OCI-LY7 (cell line): ENCODE measurements at places on chromosomes 16 and 17. TPM values are rescaled to one million over a fixed set of nuclear protein-coding genes. Genes with fewer than 3 reads are reported as not detected.
A peak's percentile ranks its signal among the peaks of the same experiment; 100 is the strongest.

LITAFD gene
- not detected in 2 replicates for total RNA-seq

KRT36 gene
- total RNA-seq, result not detected in 2 replicates

DNA sequence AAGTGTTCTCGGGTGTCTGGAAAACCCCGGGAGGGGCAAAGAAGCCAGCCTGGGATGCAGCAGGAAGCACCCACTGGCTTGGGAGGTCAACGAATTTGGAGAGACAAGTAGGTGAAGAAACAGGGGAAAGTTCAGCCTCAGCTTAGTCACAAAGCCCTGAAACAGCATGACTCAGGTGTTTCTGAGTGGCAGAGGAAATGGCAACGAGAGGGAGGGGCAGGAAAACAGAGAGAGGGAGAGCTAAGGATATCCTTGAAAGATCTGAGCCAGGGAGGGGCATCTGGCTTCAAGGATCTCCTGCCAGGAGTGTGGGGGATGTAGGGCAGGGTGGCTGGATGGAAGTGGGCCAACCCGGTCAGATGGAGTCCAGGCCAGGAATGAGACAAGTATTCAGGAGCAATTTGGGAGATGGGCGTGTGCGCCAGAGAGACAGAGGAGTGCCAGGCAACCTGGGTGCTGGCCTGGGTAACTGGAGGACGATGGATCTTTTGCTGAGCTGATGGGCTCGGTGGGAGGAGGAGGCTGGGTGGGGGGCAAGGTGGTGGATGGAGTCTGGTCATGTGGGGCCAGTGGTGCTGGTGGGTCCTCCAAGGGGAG lies 27.2 kb downstream of the ABCC3 start:
- peak; percentile 9 for DNase-seq

- no peak for DNase-seq
Observed at GRCh38 chr17:17412326-17412725, 64.5 kb upstream of the MED9 start.
